SW480 (cell line): ENCODE measurements at places on chromosomes 6 and 20.

- no peak for DNase-seq
These were observed 59.0 kb downstream of the TFAP2C start for GRCh38 chr20:56688106-56688505.

DNA sequence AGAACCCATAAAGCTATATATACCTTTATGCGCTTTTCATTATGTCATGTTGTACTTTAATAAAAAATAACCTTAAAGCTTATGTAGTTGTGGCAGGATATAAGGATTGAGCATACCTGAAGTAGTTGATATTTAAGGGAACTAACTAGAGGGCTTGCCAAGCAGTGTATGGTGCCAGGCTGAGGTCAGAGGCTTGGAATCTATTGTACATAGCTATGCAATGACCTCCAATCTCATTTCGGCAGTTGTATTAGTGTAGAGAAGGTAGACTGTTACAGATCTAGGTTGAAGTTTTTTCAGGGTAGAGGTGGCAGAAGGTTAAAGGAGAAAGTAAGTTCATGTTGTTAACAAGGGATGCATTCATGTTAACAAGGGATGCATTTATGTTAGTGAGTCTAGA, 397.7 kb upstream of the HS3ST5 start:
- no peak for DNase-seq

- DNase-seq, result no peak
These were observed 82.6 kb downstream of the OR2B2 start for GRCh38 chr6:27829453-27830211.

- DNase-seq, result no peak
These were observed 8.9 kb downstream of the SLC22A3 start for GRCh38 chr6:160357088-160357487.

DNA sequence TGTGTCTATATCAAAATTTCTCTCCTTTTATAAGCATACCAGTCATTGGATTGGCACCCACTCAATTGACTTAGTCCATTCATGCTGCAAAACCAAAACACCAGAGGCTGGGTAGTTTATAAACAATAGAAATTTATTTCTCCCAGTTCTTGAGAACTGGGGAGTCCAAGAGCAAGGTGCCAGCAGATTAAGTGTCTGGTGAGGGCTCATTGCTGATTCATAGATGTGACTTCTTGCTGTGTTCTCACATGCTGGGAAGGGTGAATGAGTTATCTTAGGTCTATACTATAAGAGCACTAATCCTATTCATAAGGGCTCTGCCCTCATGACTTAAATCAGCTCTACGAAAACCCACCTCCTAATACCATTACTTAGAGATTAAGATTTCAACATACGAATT, 501.4 kb downstream of the EPM2A start:
- DNase-seq, result no peak

GRCh38 chr6:88302769-88303225, 136.7 kb upstream of the CNR1 start:
- DNase-seq, result no peak

DNA sequence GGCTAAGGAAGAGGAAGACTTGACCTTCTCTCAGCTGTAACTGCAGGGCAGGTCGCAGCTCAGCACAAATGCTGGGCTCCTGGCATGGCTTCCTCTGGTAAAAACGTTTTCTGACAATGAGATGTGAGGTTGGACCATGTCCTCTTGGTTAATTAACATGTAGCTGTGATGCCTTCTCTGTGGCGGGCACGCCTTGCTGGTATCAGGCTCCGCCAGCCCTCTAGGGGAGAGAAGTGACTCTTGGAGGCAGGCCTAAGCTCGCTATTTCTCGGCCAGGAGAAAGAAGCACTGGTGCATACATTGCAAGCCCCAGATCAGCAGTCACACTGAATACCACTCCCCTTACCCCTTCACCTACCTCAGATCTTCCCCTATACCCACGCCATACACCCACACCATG, 65.0 kb downstream of the QRSL1 start:
- DNase-seq, result no peak

- no peak for DNase-seq
These were observed 598.8 kb downstream of the MAFB start for GRCh38 chr20:40090236-40090635.

GRCh38 chr6:4256969-4257368, 121.6 kb upstream of the ECI2 start:
- no peak for DNase-seq

DNA sequence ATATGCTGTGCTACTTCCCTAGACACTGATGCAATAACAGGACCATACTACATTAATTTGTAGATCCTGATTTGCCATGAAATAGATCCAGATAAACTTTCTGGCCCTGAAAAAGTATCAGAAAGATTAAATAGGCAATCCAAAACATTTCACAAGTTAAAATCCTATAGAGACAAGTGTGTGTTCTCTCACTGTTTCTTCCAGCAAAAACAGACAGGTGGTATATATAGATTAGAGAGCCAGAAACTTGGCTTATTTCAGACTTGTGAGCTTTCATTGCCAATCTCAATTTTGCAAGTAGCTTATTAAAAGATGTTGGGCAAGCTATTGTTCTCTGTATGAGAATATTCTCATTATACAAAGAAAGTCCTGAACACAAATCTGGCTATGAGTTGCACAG, 289.1 kb upstream of the MANEA start:
- DNase-seq, result no peak

GRCh38 chr20:1774479-1774878, 116.9 kb upstream of the SIRPG start:
- DNase-seq, result no peak

DNA sequence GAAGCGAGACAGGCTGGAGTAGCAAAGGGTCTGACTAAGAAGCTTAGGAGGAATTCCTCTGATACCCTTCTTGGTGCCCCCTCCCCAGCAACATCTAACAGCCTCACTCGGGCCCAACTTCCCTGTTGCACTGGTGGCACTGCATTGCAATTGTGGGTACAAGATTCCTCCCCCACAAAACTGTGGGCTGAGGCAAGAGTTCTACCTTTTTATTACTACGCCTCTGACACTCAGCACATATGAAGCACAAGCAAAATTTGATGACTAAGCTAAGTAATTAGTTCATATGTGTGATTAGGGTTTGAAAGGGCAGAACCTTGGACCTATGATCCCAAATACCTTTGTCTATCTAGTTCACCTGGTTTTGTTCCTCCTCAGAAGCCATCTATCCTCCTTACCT, 83.5 kb downstream of the ZHX3 start:
- no peak for DNase-seq

- DNase-seq, result peak; percentile 61
These were observed 171.7 kb downstream of the WDR27 start for GRCh38 chr6:169529931-169530751.

DNA sequence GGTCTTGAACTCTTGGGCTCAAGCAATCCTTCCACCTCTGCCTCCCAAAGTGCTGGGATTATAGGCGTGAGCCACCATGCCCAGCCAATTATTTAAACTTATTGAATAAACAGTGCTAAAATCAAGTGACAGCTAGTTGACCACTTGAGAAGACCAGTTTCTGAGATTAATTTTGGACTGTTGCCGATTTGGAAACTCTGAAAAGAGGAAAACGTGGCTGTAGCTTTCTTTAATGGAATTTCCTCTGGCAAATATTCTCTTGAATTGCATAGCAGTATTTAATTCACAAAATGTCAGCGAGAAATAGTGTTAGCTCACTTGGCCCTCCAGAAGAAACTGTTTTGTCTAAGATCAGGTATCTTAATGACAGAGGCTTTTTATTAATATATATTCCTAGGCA, 754.5 kb downstream of the HDGFL1 start:
- DNase-seq, result no peak

- DNase-seq, result no peak
These were observed 4.4 kb downstream of the PCIF1 start for GRCh38 chr20:45938727-45939438.

DNA sequence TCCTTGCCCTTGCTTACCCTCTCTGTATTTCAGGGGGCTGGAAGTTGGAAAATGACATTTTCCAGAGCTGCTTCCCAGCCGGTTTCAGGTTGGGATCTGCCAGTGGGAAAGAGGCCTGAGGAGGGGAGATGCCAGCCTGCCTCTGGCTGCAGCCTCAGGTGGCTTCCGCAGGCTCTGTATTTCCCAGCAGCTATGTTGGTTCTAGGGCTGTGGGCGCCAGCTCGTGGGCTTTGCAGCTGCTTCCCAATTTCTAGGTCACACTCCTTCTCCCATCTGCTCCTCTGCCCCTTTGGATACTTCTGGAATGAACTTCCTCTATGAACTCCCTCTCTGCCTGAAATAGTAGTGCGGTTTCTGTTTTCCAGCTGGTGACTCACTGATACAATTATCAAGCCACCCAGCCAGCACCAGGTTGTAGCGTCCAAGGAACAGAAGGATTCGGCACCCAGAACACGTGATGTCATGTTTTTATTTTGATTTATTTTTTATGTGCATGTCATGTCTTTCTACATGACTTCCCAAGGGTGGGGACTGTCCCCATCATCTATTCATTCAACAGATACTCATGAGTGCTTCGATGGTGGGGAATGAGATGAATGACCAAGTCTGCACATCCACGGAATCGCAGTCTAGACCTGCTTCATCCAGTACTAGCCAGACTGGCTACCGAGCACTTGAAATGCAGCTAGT, 38.0 kb downstream of the TGM2 start:
- DNase-seq, result peak; percentile 96

- DNase-seq, result no peak
These were observed 151.4 kb downstream of the PHF3 start for GRCh38 chr6:63787021-63787420.
